ENCODE measurements at places on chromosomes 1 and 21.
A peak's percentile ranks its signal among the peaks of the same experiment; 100 is the strongest.

GRCh38 chr1:162386292-162387225, 5.0 kb downstream of the C1orf226 start:
- DNase-seq, result no peak

DNA sequence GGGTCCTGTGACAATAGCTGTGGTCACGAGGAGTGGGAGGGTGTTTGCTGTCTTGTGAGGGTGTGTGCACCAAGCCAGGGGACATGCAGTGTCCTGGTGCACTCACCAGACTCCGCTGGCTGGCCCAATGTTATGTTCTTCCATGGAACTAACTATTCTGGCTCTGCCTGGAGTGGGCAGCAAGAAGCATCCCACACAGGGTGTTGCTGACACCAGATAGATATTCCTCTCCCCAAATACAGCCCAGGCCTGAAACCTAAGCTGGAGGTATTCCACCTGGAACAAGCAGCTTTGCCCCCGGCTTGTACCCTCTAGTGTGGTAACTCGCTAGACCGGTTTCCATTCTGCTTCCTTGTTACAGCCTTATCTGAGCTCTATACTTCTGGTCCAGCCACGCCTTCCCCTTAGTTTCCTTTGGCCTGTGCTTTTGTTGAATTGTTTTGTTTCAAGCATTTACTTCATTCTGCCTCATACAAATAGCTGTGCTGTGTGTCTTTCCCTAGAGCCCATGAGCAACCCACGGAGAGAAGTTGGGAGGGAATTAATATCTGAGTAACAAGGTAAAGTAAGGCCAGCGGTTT, 14.7 kb upstream of the LY9 start:
- no peak for DNase-seq

DNA sequence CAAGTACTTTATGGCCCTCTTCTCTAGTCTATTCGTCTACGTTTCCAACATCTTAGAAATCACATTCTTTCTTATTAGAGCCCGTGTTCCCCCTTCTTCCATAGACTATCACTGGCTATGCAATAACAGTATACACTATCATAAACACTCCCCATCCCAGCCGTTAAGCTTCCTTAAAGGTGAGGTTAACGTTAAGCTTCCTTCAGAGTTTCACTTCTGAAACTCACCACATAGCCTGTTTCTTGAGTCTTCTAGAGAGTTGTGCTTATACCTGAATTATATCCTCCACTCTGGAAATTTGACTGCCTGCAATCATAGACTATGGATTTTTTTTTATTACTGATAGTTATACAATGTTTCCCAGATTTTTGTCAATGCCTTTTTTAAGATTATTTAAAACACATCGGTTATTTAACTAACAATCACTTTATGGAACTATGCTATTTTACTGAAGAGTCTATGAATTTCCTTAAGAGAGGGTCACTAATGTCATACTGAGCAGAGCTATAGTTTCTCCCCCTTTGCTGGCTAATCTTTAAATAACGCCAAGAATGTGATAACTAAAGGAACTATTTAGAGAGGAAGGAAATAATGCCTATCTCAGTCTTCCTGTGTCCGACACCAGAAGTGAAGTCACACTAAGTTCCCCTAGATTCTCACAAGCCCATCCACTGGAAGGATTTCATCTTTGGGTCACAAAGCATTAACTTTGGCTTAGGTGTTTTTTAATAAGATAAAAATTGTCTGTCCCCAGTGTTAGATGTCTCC, 16.8 kb downstream of the FCER1A start:
- DNase-seq, result no peak

DNA sequence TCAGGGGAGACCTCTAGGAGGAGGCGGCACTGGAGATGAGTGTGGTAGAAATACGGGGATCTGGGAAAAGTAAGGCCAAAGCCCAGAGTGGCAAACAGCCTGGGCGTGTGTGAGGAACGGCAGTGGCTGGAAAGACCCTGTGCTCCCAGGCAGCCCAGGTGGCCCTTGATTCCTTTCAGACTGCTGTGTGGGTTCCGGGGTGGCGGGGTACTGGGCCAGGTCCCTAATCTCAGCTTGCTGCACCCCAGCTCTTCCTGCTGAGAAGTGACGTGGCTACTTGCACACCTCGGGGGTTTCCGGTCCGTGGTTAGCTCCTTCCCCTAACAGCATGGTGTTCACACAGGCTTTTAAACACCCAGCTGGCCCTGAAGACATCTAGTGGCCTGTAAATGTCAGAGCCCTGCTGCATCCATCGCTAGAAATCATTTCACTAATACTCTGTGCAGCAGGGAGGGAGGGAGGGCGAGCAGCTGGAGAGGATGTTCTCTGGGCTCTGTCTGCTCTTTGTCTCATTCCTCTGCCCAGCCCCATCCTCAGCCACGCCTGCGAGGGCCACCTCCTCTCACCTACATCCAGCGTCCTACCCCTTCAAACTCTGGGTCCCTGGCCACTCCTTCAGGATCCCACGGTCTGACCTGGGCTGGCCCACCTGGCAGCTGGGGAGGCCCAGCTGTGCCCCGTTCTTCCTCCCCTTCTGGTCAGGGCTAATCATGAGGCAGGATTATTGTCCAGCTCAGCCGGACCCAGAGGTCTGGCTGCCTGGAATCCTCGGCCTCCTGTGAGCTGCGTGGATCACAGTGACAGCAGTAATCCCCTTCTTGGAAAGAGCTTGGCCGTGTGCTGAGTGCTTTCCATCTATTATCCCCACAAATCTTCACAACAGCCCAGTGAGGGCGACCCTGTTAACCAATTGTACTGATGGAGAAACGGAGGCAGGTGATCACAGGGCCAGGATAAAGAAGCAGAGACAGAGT, 7.2 kb downstream of the ZDHHC18 start:
- peak; percentile 81 for DNase-seq

- no peak for DNase-seq
Measured at GRCh38 chr1:231286603-231287002, 45.6 kb downstream of the GNPAT start.

All from activated T-cell treated with anti-CD3 and anti-CD28 coated beads, Interleukin-2, amount 50 U/mL, for 1 hour (primary cell).